ENCODE measurements at places on chromosomes 12 and 14.

GRCh38 chr14:59576332-59577294 lies at the start of gene CCDC175:
Gene CCDC175 (minus strand): TSS chr14:59576812. CDS start chr14:59576775, 37 bp downstream.
- peak; percentile 74 for DNase-seq

- no peak for DNase-seq
These were observed 62.6 kb downstream of the PDZRN4 start for GRCh38 chr12:41250748-41251147.

DNA sequence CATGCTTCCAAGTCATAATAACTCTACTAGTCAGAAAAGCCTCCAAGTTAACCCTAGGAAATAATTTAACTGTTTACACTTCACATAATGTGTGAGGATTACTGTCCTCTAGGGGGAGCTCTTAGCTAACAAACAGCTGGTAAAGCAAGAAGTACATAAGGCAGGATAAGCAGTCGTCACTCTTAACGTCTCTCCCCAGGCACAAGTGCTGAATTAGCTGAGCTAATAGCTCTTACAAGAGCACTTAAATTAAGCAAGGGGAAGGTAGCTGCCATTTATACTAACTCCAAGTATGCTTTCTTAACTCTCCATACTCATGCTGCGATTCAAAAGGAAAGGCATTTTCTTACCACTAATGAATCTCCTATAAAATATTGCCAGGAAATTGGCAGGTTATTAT lies 79.3 kb upstream of the TSPAN11 start:
- DNase-seq: no peak

GRCh38 chr14:51792809-51793208 lies 67.6 kb upstream of the GNG2 start:
- DNase-seq: no peak

GRCh38 chr12:46179693-46180452 lies 89.0 kb downstream of the SLC38A1 start:
- no peak for DNase-seq

- no peak for DNase-seq
These were observed 269.9 kb downstream of the CACNA1C start for GRCh38 chr12:2322554-2323120.

GRCh38 chr12:51519755-51520154 lies 71.3 kb upstream of the SCN8A start:
- DNase-seq: no peak

DNA sequence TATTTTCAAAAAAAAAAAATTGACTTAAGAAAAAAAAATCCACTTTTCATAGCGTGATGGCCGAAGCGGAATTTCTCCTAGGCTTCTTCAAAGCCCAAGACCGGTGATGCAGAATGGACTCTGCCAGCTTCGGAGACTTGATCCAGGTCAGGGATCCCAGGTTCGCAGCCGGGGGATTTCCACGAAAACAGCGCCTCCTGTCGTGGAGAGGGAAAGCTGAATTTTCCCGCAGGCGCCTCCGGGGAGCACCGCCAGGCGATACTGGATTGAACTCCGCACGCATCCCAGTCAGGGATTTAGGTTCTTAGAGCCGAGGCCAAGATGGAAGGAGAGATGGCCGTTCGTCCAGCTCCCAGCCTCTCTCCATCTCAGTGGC lies 2.1 kb downstream of the TTC6 start:
- no peak for DNase-seq

GRCh38 chr12:123034865-123035264 lies 54.4 kb downstream of the ARL6IP4 start:
- DNase-seq: no peak

DNA sequence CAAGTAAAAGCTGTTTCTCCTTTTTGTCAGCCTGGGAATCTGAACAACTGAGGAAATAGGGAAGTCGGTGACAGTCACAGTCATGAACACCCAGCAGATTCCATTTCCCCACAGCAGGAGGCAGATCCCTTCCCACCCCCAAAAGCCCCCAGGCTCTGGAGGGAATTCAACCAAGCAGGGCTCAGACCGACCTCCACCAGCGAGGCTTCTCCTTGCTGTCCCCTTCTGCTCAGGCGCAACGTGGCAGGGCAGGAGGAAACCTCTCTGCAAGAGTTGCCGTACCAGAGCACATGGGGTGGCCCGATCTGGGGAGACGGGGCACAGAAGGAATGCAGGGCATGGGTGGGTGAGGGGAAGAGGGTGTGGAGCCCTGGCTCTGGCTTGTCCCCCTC lies 319 bp downstream of the GALNT6 start:
- DNase-seq: no peak

DNA sequence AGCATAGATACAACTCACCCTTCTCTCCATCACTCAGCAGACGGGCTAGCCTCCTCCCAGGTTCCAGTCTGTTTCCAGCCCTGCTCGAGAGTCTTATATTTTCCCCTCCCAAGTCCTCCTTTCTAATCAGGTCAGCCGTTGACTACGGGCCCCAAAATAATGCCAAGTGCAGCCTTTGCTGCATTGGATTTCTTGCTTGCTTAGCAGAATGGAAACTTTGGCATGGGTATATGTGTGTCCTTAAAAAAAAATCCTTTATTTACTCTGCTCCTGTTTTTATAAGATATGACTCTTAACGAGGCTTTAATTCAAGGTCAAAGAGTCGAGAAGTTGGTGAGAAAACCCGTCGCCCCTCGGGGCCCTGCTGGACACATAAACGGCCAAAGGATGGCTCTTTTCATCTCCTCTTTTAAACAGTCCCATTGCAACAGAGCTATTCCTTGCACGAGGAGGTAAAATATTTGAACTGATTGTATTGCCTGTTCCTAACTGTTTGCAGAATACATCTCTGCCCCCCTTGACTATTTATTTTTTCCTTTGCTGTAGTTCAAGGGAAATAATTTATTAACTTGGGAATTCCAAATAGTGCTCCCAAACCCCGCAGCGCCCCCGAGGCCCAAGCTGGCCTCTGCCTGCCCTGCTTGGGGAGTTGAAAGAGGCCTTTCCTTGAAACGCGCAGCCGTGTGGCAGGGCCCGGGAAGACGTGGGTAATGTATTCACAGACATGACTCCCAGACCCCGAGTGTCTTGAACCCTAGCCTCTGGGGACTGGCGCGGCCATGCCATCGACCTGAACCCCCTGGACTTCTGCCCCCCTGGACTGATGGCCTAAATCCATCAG lies 156.5 kb upstream of the MYL2 start:
- no peak for DNase-seq

DNA sequence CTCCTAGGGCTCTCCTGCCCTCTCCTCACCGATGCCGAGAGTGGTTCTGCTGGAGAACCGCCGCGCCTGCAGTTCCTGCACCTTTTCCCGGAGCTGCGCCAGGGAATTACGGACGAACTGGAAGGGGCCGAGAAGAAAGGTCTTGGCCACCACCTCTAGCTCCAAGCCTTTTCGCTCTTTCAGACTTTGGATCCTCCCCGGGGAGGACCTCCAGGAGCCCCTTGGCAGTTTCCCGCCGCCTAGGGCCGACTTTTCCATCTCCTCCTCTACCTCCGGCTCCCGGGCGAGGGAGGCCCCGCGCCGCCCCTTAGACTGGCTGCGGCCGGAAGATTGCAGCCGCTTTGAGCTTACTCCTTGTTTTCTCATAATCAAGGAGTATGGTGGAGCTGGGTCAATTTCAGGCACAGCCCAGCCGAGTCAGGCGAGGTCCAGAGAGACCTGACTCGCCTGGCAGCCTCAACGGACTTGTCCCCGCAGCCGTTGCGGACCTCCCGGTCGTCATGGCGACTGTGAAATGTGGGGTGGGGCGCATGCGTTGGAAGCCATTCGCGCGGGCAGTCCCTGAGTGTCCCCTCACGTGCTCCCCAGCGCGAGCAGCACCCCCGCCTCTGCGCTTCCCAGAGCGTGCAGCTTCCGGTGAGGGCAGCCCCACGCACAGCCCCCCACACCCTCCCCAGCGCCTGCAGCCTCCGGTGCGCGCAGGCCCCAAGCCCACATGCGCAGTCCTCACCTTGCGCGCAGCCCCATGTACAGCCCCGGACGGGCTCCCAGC lies at the start of gene DPY19L2:
Gene DPY19L2 (minus strand): TSS at position 466 of the 772 bp plus-strand sequence. CDS start 100 bp downstream, at position 366.
- no peak for DNase-seq

GRCh38 chr12:77571127-77571526 lies 259.6 kb upstream of the NAV3 start:
- DNase-seq: no peak

DNA sequence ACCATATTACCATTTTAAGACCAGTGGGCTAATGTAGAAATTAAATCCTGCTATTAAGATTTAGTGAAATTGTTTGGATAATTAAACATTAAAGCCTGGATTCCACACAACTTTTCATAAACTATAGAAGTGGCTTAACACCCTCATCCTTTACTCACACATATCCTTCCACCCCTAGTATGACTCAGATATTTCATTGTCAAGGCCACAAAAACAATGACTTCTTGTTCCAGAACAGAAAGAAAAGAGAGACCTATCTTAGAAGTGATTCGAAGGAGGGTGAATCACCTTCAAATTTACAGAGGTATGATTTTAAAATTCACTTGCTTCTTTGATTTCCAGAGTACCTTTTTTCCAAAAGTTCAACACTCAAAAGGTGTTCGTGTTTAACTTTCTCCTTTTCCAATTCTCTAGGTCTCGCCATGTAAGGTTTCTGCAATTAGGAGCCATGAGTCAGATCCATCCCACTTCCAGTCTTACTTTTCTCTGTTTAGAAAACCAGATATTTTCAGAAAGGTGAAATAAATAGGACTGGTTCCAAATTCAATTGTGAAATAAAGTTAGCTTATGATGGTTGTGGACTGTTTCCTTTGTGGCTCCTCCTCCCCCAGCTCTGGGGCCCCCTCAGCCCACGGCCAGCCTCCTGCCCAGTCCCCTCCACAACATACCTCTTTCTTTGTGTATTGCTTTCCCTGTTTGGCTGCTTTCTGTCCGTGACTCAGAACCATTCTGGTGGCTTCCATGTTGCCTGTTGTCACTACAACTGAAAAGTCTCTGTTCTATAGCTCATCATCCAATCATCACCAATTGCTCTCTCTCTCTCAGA lies 24.6 kb upstream of the MGP start:
- DNase-seq: no peak

DNA sequence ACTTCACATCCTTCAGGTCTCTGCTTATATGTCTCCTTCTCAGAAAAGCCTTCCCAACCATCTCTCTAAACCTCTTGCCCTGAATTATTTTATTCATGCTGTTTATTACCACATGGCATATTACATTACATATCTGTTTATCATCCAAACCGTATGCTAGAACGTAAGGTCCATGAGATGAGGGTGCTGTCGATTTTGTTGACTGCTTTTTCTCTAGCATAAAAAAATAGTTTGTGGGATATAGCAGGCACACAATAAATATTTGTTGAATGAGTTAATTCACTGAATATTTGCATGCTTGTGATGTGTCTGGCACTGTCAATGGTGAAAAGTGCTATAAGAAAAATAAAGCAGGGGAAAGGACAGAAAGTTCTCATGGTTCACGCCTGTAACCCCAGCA lies 22.9 kb downstream of the SAMD4A start:
- DNase-seq: no peak

GRCh38 chr12:31478425-31478824 lies 112.5 kb downstream of the DENND5B start:
- no peak for DNase-seq

- no peak for DNase-seq
These were observed 420.2 kb downstream of the TMTC2 start for GRCh38 chr12:83106873-83107272.

- DNase-seq: no peak
These were observed 31.4 kb downstream of the P2RX4 start for GRCh38 chr12:121241156-121241970.

All from stimulated activated CD4-positive, alpha-beta T cell treated with anti-CD3 and anti-CD28 coated beads, Interleukin-15, amount 100 ng/mL, for 1 hour (primary cell).